ENCODE measurements at places on chromosomes 16 and 17. TPM values are rescaled to one million over a fixed set of nuclear protein-coding genes. Genes with fewer than 3 reads are reported as not detected.
A peak's percentile ranks its signal among the peaks of the same experiment; 100 is the strongest.

DNA sequence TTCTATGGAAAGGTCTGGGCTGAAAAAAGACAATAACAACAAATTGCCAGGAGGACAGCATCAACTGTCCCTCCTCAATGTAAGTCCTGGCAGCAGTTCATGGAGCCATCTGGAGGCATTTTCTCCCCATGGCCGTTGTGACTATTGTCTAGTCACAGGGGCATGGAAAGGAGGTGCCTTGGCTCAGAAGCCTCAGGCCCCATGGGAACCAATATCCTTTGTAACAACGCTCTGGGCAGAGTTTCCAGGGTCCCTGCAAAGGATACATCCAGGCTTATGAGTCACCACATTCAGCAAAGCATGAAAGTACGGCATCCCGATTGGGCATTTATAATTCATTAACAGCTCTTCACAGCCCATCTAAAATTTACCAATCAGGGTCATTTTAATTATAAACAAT, 85.2 kb downstream of the GLG1 start:
- no peak for DNase-seq

- no peak for DNase-seq
These were observed 40.5 kb downstream of the ABCC12 start for GRCh38 chr16:48115299-48115698.

DNA sequence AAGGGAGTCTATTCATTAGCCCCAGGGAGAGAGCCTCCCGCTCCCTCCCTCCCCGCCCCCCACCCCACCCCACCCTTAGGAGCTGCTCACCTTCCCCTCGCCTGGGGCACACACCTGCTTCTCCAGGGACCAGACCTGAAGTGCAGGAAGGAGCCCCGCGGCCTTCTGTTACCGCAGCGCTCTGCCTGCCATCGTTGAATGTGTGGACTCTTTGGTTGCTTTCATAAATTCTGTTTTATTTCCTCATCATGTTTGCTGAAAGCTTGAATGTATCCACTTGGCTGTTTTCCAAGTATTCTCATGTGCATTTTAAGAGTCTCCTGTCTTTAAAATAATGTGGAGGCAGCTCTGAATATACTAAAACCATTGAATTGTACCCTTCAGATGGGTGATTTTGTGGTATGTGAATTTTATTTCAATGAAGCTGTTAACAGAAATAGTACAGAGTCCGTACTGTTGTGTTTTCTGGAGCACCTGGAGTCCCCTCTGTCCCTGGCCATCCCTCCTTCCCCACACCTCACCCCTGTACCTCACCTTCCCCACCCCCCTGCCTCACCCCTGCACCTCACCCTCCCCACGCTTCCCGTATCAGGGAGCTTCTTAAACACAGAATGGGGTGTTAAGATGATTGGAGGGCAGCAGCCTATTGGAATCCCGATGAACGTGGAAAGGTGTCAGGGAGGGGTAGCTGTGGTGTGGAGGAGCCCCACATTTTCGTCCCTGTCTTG, 25.5 kb downstream of the RAB11FIP3 start:
- no peak for DNase-seq

GRCh38 chr16:56989988-56990387, 631 bp downstream of the NLRC5 start:
- no peak for DNase-seq

- DNase-seq = no peak
These were observed 10.8 kb upstream of the KRTAP9-2 start for GRCh38 chr17:41215681-41216080.

Gene SLC5A11
- total RNA-seq = 0.14 TPM

DNA sequence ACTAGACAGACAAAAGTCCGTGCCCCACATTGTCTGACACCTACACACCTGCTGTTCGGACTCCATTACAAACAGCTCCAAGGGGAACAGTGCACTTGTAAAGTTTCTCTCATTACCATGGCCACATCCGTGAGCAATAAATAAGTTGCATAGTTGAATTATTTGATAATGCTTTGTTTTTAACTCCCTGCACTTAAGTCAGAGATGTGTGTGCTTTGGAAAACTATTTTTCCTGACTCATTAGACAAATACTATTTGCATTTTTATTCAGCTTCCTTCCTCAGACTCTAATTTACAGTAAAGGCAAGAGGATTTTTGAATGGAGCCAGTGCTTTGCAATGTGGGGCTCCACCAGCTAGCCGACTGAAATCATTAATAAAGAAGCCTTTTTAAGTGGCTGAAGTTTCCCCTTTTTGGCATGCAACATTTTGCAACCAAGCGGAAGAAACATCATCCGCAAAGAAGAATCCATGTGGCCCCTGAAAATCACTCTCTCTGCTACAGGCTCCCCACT, 6.5 kb upstream of the CCL2 start:
- DNase-seq = no peak

GRCh38 chr17:59160157-59161025, 4.8 kb downstream of the PRR11 start:
- DNase-seq = no peak

DNA sequence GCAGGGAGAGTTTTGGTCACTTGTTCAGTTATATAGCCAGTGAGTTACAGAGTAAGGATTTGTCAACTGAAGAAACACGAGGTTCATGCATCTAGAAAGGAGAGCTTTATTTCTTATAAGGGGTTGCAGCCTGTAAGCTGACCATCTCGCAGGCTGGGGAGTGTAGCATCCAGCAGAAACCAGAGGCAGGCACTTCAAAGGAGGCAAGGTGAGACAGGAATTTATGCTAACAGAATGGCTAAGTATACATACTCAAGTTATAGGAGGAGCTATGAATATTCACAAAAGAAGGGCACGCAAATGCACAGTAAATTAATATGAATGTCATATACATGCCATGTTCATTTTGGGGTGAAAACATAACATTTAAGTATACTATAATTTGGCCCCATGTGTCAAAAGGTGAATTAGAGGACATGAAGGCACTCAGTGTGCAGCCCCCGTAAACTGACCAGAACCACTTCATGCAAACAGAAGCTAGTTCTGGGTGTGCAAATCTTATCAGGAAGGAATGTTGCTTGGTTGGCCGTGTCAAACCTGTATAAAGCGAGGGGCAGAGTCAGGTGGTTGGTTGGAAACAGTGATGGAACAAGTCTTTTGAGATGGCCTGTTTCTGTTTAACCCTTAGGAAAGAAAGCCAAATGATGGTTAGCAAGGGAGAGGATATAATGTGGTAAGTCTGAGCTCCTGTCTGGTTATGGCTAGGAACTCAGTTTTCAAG, 97.0 kb downstream of the GRIN2A start:
- no peak for DNase-seq

GRCh38 chr16:87407511-87408112, 15.5 kb downstream of the MAP1LC3B start:
- peak; percentile 44 for DNase-seq

Gene CLDN9
- total RNA-seq = 1.2 TPM

GRCh38 chr17:40625311-40625710, 22.3 kb downstream of the SMARCE1 start:
- DNase-seq = no peak

Gene ZNF785
- 7.1 TPM for total RNA-seq

DNA sequence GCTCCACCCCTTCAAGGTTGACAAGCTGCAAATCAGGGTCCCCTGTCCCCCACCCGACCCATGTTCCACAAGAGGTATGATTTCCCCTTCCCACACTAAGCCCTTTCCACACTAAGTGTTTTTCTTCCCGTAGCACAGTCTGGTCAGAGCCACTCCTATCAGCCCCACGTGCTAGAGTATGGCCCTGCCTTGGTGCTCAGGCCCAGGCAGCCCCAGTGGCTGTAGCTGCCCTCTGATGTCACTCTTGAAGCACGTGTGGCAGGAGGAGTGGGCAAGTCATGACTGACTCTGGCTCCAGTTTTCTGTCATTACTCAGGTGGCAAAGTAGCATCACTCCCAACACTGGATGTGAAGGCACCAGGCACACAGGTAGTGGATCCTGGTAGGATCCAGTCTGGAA, 35.4 kb upstream of the ERN1 start:
- no peak for DNase-seq

DNA sequence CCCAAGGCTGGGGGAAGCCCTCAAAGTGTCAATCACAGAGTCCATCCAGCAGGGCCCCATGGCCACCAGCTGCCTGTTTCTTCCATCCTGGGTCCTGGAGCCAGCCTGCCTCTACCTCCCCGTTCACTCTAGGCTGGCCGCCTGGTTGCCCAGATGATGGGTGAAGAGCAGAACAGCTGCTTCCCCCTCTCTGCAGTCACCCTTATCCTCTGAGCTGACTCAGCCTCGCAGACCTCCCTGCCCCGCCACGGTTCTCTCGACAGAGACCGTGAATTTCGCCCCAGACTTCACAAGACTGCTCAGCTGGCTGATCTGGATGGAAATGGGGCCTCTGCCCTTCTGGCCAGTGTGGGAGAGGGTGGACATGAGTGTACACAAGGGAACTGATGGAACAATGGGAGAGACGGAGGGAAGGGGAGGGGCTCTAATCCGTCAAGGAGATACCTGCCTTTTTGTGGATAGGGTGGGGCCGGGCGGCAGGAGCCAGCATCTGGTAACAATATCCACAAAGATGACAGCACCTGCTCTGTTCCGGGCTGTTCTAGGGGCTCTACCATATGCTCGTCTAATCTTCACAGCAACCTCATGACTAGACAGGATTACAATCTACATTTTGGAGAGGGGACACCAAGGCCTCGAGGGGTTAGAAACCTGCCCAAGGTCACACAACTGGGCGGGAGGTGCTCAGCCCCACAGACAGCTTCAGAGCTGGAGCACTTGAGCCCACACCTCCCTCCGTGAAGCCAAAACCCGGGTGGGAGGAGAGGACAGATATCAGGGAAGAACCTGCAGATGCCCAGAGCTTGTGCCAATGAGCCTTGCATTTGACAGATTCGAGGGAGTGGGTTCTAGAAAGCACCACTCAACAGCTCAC, 136.0 kb downstream of the SDK2 start:
- DNase-seq = no peak

Gene FA2H
- not detected for total RNA-seq

GRCh38 chr17:39447561-39447960, 3.5 kb downstream of the MED1 start:
- no peak for DNase-seq

DNA sequence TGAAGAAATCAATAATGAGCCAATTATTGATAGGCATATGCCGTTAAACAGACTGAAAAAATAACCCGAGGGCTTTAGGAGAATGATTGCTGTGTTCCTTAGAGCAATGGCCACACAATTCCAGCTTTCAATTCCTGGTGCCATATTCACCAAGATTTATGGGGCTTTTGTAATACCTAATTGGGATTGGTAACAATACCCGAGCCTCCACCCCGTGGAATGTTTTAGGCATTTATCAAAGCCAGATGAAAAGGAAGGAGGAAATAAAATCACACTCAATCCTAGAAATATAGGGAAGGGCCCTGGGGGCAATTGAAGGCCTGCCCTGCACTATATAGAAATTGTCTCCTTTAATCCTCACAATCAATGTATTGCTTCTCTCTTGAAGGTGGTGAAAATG, 42.1 kb upstream of the MLYCD start:
- DNase-seq = no peak

Measured in left ventricle myocardium inferior (tissue), 1 donor.